GM23248 (cell line): ENCODE measurements at places on chromosomes 5 and 9. TPM values are rescaled to one million over a fixed set of nuclear protein-coding genes. Genes with fewer than 3 reads are reported as not detected.

DNA sequence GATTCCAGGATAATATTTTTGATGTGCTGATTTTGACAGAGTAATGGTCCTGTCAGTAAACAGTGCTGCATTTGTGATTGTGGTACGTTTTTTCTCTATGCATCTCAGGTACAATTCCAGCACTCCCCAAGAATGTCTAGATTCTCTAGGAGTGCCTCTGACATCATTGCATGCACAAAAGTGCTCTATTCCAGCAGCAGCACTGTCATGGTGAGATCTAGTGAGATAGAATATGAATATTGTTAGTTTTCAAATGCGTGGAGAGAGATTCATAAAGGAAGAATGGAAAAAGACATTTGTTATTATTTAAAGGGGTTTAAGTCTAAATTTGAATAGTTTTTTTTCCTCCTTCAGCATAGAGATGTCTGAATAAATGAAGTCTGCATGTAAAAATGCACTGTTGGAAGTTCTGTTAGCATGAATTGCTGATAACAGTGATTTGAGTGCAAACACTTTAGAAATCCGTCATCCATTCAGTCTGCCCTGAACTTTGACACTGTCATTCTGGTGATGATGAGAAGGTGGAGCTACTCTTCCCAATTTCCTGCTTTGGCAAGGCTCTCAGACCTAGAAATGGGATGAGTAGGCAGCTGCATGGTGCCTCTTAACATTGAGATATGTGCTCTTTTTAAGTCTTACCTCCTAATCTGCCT, 84.6 kb downstream of the GAPVD1 start:
- no peak for DNase-seq

- DNase-seq, result no peak
Observed at GRCh38 chr9:71643330-71643729, 125.0 kb downstream of the CEMIP2 start.

GRCh38 chr5:116646611-116647289, 72.1 kb upstream of the SEMA6A start:
- no peak for DNase-seq

- no peak for DNase-seq
Observed at GRCh38 chr5:78511121-78511906, 137.3 kb downstream of the LHFPL2 start.

DNA sequence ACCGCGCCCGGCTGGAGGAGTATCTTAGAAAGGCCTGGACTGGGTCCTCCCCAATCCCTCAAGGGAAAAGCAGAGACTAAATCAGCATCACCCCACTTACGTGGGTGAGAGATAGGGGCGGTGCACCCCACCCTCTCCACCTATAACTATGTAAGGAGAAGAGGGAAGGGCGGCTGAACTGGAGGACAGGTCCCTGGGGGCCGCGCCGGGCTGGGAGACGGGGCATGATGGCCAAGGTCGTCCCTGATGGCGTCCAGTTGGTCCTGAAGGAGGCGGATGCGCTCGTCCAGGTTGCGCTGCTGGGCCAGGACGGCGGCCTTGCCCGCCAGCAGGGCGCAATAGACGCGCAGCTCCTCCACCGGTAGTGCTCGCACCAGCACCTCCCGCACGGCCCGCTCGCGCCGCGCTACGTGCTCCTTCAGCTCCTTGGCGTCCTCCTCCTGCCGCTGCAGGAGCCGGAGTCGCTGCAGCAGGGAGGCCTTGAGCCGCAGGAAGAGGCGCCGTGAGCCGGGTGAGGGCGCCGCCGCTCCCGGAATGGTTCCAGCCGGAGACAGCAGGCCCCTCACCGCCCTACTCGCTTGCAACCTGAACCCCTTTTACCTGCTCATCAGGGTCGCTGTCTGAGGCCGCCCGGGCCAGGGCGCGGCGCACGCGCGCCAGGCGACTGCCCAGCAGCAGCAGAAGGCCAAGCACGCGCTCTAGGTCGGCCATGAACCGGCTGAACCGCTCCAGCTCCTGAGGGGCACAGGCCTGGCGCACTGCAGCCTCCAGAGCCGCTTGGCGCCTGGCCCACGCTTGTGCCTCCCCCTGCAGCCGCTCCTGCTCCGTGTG, 7.6 kb downstream of the SHROOM1 start:
- no peak for DNase-seq

GRCh38 chr9:88390371-88390990, 2.2 kb downstream of the SPIN1 start:
- peak; percentile 74 for DNase-seq

DNA sequence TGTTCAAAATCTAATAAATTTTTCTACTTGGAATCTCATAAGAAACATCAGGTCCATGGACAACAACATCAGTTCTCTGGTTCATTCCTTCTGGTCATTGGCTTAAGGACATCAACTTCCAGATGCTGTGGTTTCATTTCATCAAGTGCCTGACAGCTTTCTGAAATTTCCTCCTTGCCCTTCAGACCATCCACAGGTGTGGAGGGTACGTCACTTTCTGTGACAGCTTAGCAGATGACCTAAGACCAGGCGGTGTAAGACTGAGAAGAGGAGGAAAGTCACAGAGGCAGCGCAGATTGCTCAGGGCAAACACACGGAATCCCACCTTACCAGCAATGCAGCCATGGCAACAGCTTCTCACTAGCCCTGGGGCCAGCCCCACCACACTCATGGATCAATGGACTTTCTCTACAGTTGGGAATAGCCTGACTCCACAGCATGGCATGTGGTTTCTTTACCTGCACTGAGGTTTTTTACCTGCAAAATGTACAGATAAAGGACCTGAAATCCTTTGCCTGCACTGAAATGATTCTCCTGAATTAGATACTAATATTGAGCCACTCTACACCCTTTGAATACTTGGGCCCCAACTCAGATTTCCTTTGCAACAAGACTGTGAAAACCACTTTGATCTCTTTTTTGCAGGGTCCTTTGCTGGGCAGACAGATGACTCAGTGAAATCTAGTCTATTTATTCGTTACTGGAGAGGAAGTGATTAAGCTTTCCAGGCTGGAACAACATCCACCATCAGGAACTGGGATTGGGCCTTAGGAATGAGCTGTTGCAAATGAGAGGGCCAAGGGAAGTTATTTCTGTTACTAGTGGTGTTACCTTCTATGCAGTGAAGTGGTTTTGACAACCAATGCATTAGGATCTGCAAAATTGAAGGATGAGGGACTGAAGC, 26.9 kb downstream of the TICAM2 start:
- peak; percentile 71 for DNase-seq

- no peak for DNase-seq
Observed at GRCh38 chr9:126962336-126962735, 47.8 kb downstream of the RALGPS1 start.

DNA sequence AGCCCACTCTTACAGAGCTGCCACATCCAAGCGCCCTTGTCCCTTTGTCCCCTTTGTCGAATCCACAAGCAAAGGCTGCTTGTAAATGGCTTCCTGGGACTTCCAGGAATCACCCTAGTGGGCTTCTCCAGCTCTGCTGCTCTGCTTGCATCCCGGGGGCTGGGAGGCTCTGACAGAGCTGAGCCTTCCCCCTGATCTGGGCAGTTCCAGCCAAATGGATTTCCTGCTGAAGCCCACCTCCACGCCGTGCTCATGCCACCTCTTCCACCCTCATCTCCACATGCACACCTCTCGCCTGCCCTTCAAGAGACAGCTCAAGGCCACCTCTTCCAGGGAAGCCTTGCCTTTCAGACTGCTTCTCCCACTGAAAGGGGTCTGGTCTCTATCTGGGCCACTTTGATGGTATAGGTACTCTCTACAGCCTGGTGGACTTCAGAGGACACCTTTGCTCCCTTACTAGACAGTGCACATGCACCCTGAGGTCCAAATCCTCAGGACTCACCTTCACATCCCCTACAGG, 106.2 kb downstream of the LHFPL2 start:
- DNase-seq, result no peak

GRCh38 chr9:6758498-6759184, 868 bp downstream of the KDM4C start:
- DNase-seq, result peak; percentile 79

DNA sequence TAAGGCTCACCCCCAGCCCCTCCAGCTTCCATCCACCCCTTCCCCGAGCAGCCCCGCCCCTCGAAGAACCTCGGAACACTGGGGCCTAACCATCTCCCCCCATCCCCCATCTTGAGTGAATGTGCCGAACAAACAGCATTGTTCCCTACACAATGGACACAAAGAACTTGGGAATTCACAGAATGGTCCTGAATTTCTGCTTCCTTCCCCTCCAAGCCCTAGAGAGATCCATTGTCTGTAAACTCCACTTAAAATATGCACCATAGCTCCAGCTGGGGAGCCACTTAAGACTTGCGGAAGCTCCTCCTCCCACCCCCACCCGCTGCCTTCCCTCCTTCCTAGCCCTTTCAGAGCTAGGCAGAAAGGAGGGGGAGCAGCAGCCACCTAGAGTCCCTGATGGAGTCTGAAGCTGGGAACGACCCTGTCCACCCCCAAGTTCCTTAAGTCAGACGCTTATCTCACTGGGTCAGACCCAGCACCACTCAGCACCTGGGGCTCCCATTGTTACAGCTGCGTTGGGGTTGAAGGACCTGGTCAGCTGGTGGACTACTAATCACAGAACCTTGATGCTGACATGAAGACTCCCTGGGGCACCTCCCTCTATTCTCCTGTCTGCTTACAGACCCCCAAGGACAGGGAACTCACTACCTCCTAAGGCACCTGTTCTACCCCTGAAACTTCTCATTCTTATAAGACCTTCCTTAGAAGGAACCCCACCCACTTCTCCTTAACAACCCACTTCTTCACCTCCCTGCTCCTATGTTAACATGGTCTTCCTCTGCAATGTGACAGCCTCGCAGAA, 61.4 kb downstream of the PCDH1 start:
- DNase-seq, result no peak

DNA sequence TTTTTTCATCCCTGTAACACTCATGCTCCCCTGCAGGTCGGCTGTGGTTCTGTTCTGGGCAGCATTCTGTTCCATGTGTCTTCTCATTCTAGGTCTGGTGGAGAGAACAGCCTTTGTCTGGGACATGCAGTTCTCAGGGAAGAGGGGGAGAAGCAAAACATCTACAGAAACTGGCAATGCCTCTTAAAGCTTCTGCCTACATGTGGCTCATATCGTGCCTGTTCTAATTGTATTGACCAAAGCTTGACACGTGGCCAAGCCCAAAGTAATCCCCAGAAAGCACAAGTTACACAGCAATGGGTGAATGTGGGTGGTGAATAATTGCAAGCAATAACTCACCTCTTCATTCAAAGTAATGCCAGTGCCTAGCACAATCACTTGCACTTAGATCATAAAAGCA, 218.2 kb upstream of the IL12B start:
- DNase-seq, result no peak

DNA sequence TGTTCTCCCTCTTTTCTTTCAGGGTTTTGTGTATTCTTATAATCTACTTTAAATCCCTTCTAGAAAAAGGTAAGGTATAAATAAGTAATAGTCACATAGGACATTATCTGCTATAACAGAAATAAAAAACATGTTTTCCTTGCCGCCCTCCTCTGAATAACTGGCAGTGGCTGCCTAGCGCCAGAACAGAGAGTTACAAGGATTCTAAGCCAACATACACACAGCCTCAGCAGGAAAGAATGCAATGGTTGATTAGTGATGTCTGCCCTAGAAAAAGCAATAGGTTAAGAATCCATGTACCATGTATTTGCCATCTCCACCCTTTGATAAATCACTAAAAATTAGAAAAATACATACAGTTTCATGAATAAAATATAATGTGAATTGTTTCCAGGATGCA, 4.9 kb downstream of the MED27 start:
- DNase-seq, result peak; percentile 80

GRCh38 chr9:76905791-76906646, at the start of gene PRUNE2:
Gene PRUNE2 (minus strand): TSS chr9:76906114. CDS start chr9:76905963, 151 bp downstream.
- DNase-seq, result peak; percentile 83

DNA sequence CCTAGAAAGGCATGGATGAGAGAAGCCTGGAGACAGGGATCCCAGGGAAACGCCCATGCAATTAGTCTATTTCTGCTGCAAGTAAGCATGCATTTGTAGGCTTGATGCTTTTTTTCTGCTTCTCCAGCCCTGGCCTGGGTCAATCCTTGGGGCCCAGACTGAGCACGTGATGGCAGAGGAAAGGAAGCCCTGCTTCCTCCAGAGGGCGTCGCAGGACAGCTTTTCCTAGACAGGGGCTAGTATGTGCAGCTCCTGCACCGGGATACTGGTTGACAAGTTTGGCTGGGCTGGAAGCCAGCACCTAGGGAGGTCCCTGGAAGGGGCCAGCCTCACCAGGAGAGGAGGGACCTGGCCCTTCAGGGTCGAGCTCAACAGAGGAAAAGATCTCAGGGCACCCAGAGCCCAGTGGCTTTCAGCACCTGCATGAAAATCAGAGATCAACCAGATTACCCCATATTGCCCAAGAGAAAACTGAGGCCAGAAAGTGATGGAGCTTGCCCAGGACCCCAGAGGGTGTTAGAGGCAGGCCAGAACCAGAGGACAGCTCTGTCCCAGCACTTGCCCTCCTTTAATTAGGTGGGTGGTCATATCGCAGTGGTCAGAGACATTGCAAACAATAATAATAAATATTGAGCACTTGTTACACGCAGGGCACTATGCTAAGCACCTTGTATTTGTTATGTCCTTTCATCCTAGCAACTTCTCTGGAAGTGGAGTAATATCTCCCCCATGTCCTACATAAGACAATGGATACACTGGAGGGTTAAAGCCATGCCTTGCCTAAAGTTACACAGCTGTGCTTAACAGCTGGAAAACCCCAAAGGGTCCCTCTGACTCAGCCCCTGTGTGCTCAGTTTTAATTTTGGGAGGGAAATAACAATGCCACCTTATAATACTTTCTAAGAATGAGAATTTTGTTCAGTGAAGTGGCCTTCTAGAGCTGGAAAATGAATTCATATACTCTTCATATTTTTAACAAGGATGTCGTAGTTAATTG, 67.1 kb downstream of the KLF4 start:
- DNase-seq, result peak; percentile 85

GRCh38 chr5:144422018-144422727, 251.5 kb downstream of the KCTD16 start:
- no peak for DNase-seq

The PCDHB8 gene
- polyA plus RNA-seq, result 0.83 and 1.0 TPM in 2 replicates

The SHISAL2B gene
- polyA plus RNA-seq, result not detected in 2 replicates

The PPP2R2B gene
- polyA plus RNA-seq, result 0.24 and 0.28 TPM in 2 replicates

The KCNIP1 gene
- polyA plus RNA-seq, result not detected in 2 replicates

The PCSK1 gene
- polyA plus RNA-seq, result 1.2 and 1.6 TPM in 2 replicates

The TRIM36 gene
- polyA plus RNA-seq, result not detected in 2 replicates

The SPRY4 gene
- 8.5 and 9.2 TPM in 2 replicates for polyA plus RNA-seq

The GLIPR2 gene
- 43.4 and 47.5 TPM in 2 replicates for polyA plus RNA-seq

The GABRA6 gene
- polyA plus RNA-seq, result not detected in 2 replicates

The SPINK7 gene
- polyA plus RNA-seq, result not detected in 2 replicates

The MOCS2 gene
- polyA plus RNA-seq, result 80.5 and 83.7 TPM in 2 replicates

The MTMR12 gene
- polyA plus RNA-seq, result 5.1 and 5.5 TPM in 2 replicates

The MEF2C gene
- 3.2 and 4.5 TPM in 2 replicates for polyA plus RNA-seq

The TXNDC8 gene
- polyA plus RNA-seq, result not detected in 2 replicates
